Activated naive CD8-positive, alpha-beta T cell treated with anti-CD3 and anti-CD28 coated beads for 36 hours (primary cell): ENCODE measurements at places on chromosomes 16 and 17. TPM values are rescaled to one million over a fixed set of nuclear protein-coding genes. Genes with fewer than 3 reads are reported as not detected.
A peak's percentile ranks its signal among the peaks of the same experiment; 100 is the strongest.

The HP gene
- not detected for total RNA-seq

- H3K27me3 ChIP-seq, result no peaks in the 10 kb centered on the region
- H3K4me3 ChIP-seq, result no peak overlapping the region
- H3K27ac ChIP-seq, result no peak overlapping the region
- H3K36me3 ChIP-seq, result peaks cover 2% of the 10 kb centered on the region
These were observed 65.1 kb downstream of the SOCS1 start for GRCh38 chr16:11190588-11191560.

The ABCC3 gene
- not detected for total RNA-seq

GRCh38 chr16:3787924-3788661 lies 70.8 kb upstream of the TRAP1 start:
- H3K27me3 ChIP-seq, result no peaks in the 10 kb centered on the region
- peaks cover 46% of the 10 kb centered on the region for H3K4me1 ChIP-seq
- peaks cover 24% of the 10 kb centered on the region for H3K36me3 ChIP-seq
- H3K27ac ChIP-seq, result no peak overlapping the region
- DNase-seq, result no peak

DNA sequence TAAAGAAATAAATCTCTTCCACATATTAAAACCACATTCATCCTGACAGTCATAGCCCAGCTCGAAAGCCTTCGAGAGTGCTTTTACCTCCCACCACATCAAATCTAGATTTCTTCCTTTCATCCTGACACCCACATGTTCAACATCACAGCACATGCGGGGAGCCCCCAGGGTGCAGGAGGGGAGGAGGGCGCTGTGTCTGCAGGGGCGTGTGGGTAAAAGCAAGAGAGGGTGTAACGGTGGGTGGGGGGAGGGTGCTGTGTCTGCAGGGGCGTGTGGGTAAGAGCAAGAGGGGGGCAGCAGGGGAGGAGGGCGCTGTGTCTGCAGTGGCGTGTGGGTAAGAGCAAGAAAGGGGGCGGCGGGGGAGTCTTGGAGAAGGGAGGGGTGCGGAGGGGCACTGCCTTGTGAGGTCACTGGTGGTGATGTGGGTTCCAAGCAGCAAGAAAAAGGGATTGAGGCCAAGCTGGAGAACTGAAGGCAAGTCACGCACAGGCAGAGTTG lies 34.7 kb downstream of the ADCY9 start:
- peak overlapping the region; percentile 72 for H3K27ac ChIP-seq
- DNase-seq, result peak; percentile 67
- H3K27me3 ChIP-seq, result no peaks in the 10 kb centered on the region

GRCh38 chr16:69747115-69747514 lies 7.6 kb downstream of the NOB1 start:
- DNase-seq, result no peak
- H3K36me3 ChIP-seq, result peaks cover 51% of the 10 kb centered on the region
- H3K27ac ChIP-seq, result peak overlapping the region; percentile 40

The JPT2 gene
- total RNA-seq, result 96.2 TPM

DNA sequence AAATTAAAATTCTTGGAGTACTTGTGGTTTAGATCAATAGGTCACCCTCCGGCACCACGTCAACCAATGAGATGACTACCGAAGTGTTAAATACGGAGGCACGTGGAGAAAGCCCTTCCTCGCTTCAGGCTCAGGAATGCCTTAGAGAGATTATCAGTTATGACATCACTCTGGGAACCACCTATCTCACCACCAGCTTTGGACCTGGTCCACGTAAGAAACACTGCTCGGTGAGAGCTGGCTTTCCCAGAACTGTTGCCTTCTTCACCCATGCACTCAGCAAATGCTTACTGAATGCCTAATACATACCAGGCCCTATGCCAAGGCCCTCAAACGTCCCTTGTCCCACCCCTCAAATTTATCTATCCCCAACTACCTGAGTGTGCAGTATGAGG lies 71.3 kb downstream of the SMG6 start:
- H3K27ac ChIP-seq, result no peak overlapping the region
- H3K36me3 ChIP-seq, result peaks cover 19% of the 10 kb centered on the region
- H3K27me3 ChIP-seq, result no peaks in the 10 kb centered on the region
- DNase-seq, result no peak
- peaks cover 44% of the 10 kb centered on the region for H3K4me1 ChIP-seq
- H3K4me3 ChIP-seq, result no peak overlapping the region

The NPIPA3 gene
- 1.2 TPM for total RNA-seq

DNA sequence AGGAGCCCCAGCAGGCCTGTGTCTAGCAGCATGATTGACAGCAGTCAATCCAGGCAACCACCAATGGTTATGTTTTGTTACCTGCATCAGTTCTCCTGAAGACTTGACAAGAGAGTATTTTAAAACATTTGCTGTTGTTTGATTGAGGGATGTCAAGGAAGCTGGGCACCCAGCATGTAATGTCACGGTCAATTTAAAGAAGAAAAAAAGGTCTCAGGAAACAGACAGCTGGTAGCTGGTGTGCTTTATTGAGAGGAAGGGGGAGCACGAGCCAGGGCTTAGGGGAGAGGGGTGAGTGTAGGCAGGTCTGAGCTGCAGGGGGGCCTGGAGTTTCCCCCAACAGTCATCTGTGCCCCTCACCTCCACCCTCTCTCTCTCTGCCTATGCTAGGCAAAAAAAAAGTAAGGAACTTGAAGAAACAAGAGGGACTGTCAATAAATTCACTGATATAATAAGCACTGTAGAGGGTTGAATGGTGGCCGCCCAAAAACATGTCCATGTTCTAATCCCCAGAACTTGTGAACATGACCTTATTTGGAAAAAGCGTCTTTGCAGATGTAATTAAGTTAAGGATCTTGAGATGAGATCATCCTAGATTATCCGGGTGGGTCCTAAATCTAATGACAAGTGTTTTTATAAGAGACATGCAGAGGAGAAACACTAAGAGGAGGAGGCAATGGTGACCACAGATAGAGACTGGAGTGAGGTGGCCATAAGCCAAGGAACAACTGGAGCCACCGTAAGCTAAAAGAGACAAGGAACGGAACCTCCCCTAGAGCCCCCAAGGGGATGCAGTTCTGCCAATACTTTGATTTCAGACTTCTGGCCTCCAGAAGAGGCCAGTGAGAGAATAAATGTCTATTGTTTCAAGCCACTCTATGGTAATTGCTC lies 14.5 kb downstream of the TSPOAP1 start:
- H3K4me1 ChIP-seq, result peaks cover 12% of the 10 kb centered on the region
- H3K27me3 ChIP-seq, result no peaks in the 10 kb centered on the region
- no peak overlapping the region for H3K4me3 ChIP-seq
- no peaks in the 10 kb centered on the region for H3K36me3 ChIP-seq
- H3K27ac ChIP-seq, result no peak overlapping the region
- DNase-seq, result no peak

DNA sequence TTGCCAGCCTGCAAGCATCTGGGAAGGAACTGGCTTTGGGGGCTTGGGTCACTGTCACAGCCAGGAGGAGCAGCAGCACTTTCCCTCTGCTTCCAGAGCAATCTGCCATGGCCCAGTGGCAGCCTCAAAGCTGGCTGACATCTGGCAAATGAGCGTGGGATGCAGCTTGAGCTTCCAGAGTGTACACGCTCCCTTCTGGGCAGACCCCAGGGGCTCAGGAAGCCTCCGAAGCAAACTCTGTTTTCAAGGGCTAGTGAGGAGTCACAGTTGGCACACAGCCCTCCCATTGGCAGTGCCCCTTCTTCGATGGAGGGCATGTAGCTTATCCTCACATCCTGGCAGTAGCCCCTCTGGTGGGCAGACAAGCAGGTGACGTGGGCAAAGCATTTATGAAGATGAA lies 249.6 kb downstream of the ENGASE start:
- H3K27me3 ChIP-seq, result peaks cover 14% of the 10 kb centered on the region
- H3K27ac ChIP-seq, result no peak overlapping the region
- no peak overlapping the region for H3K4me3 ChIP-seq
- H3K36me3 ChIP-seq, result no peaks in the 10 kb centered on the region
- no peak for DNase-seq
- no peaks in the 10 kb centered on the region for H3K4me1 ChIP-seq

- DNase-seq, result no peak
- H3K4me1 ChIP-seq, result peaks cover 51% of the 10 kb centered on the region
- no peak overlapping the region for H3K4me3 ChIP-seq
- no peaks in the 10 kb centered on the region for H3K36me3 ChIP-seq
These were observed 3.5 kb downstream of the FOXJ1 start for GRCh38 chr17:76137351-76138233.

GRCh38 chr17:8185582-8186445 lies 4.2 kb downstream of the BORCS6 start:
- H3K27ac ChIP-seq, result no peak overlapping the region
- no peaks in the 10 kb centered on the region for H3K36me3 ChIP-seq
- no peaks in the 10 kb centered on the region for H3K27me3 ChIP-seq
- H3K4me3 ChIP-seq, result no peak overlapping the region
- H3K4me1 ChIP-seq, result peaks cover 11% of the 10 kb centered on the region

The TXNDC17 gene
- total RNA-seq, result 128 TPM

GRCh38 chr17:68449021-68449739 lies 8.1 kb downstream of the WIPI1 start:
- no peaks in the 10 kb centered on the region for H3K27me3 ChIP-seq
- no peak overlapping the region for H3K27ac ChIP-seq
- peaks cover 5% of the 10 kb centered on the region for H3K36me3 ChIP-seq
- no peak overlapping the region for H3K4me3 ChIP-seq
- no peaks in the 10 kb centered on the region for H3K4me1 ChIP-seq

The ALOX12B gene
- total RNA-seq, result 4.1 TPM

- H3K36me3 ChIP-seq, result no peaks in the 10 kb centered on the region
- H3K4me1 ChIP-seq, result peaks cover 2% of the 10 kb centered on the region
- no peak overlapping the region for H3K4me3 ChIP-seq
- H3K27me3 ChIP-seq, result peaks cover 21% of the 10 kb centered on the region
- no peak overlapping the region for H3K27ac ChIP-seq
These were observed 31.5 kb downstream of the CDK5RAP3 start for GRCh38 chr17:48002266-48002915.

- no peak overlapping the region for H3K4me3 ChIP-seq
- no peak overlapping the region for H3K27ac ChIP-seq
- H3K36me3 ChIP-seq, result no peaks in the 10 kb centered on the region
- no peak for DNase-seq
- no peaks in the 10 kb centered on the region for H3K27me3 ChIP-seq
These were observed 379.0 kb upstream of the GOT2 start for GRCh38 chr16:59113004-59113670.

The CCNF gene
- total RNA-seq, result 38.3 TPM

The INCA1 gene
- total RNA-seq, result 0.29 TPM

- peaks cover 4% of the 10 kb centered on the region for H3K27me3 ChIP-seq
- no peaks in the 10 kb centered on the region for H3K36me3 ChIP-seq
- H3K4me1 ChIP-seq, result no peaks in the 10 kb centered on the region
- H3K27ac ChIP-seq, result no peak overlapping the region
These were observed 664.6 kb upstream of the CA10 start for GRCh38 chr17:52823155-52823554.

The CMTM2 gene
- total RNA-seq, result not detected

The ATP6V0A1 gene
- 5.6 TPM for total RNA-seq

DNA sequence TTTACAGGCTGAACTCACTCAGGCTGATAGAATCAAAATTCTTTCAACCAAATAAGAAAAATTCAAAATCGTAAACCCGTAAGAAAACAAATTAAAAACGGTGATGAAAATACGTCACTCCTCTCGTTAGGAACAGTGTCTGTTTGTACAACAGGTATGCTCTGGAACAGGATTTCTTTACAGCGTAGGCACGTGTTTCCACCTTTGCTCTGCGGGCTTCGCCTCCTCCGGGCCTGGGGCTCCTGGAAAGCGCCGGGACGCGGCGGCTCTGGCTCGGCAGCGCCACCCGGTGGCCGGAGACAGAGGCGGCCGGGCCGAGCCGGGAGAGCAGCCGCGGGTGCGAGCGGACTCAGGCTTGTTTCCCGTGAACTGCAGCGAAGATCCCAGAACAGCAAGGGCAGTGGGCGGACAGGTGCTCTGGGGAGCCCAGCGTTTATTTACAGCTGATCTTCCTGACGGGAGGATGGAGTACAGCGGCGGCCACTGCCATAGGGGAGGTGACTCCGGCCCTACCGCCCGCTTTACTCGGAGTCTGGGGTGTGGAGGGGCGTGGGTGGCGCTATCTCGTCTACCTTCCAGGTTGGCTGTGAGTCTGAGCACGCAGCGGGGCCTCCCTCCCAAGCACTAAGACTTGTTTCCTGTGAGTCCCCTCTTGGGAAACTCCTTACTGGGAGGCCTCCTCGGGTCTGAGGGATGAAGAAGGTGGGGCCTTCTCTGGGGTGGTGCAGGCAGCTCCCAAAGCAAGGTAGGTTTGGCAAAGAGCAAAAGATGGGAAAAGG lies 40.5 kb upstream of the ATP2A3 start:
- peaks cover 4% of the 10 kb centered on the region for H3K4me1 ChIP-seq
- no peak overlapping the region for H3K4me3 ChIP-seq
- H3K36me3 ChIP-seq, result peaks cover 2% of the 10 kb centered on the region
- no peaks in the 10 kb centered on the region for H3K27me3 ChIP-seq

- H3K4me1 ChIP-seq, result peaks cover 2% of the 10 kb centered on the region
- no peak overlapping the region for H3K4me3 ChIP-seq
- peaks cover 3% of the 10 kb centered on the region for H3K27me3 ChIP-seq
- no peak overlapping the region for H3K27ac ChIP-seq
These were observed 23.6 kb downstream of the ADAM11 start for GRCh38 chr17:44782326-44782850.

DNA sequence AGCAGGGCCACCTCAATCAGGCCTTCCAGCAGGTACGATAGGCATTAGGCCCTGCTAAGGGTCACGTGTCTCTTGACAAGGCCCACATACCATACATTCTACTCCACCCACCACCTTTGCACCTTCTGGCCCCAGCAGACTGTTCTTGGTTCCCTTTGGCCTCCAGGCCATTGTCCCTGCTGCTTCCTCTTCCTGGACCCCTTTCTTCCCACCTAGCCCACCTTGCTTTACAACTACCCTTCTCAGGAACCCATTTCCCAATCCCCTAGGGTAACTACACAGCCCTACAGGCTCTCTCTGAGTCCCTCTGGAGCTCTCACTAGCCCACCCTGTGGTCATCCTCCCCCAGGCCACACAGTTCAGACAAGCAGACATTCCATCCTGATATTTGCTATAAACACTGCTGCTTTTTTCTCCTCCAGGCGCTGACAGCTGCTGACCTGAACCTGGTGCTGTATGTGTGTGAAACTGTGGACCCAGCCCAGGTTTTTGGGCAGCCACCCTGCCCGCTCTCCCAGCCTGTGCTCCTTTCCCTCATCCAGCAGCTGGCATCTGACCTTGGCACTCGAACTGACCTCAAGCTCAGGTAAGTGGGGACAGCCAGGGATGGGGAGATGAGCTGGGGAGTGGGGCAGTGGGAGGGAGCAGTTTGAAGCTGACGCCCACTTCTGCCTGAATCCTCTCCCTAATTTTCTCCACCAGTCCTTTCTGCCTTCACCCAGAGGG lies 1.4 kb upstream of the NRN1L start:
- no peaks in the 10 kb centered on the region for H3K27me3 ChIP-seq
- H3K36me3 ChIP-seq, result peaks cover 14% of the 10 kb centered on the region
- no peak for DNase-seq
- H3K27ac ChIP-seq, result no peak overlapping the region

DNA sequence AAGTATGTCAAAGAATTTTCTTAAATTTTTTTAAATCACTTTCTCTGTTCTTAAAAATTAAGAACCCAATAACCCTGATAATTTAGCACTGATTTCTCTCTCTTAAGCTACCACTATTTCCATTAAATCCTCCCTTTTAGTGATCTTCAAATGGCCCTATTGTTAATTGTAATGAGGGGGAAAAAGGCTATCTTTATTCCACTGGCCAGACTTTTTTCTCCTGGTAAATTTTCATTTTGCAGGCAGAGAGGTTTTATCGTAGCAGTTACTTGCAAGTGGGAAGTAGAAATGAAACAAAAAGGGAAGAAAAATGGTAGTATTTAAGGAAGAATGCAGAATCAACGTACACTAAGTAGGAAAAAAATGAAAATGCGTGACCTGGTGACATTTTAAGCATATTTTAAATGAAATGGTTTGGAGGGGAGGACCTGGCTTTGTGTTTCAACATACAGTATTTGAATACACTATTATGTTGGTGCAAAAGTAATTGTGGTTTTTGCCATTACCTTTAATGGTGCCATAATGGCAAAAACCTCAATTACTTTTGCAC lies 224.9 kb downstream of the TANC2 start:
- no peak for DNase-seq
- peaks cover 10% of the 10 kb centered on the region for H3K4me1 ChIP-seq
